Stimulated activated CD8-positive, alpha-beta memory T cell treated with anti-CD3 and anti-CD28 coated beads, Interleukin-15, amount 100 ng/mL, for 48 hours (primary cell): ENCODE measurements at places on chromosomes 6 and 20.

DNA sequence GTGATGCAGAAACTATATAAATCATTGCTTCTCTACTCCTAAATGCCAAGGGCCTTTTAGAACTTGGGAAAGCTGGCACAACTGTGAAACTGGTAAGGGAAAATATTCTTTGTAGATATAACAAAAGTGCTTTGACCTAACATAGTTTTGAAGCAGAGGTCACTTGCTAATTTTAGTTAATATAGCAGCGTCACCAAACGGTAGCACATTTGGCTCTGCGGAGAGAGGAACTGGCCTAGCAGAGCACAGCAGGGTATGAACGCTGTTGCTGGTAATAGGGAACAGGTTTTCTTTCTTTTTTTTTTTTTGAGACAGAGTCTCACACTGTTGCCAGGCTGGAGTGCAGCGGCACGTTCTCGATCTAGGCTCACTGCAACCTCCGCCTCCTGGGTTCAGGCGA, 67.4 kb downstream of the ECT2L start:
- DNase-seq = no peak

DNA sequence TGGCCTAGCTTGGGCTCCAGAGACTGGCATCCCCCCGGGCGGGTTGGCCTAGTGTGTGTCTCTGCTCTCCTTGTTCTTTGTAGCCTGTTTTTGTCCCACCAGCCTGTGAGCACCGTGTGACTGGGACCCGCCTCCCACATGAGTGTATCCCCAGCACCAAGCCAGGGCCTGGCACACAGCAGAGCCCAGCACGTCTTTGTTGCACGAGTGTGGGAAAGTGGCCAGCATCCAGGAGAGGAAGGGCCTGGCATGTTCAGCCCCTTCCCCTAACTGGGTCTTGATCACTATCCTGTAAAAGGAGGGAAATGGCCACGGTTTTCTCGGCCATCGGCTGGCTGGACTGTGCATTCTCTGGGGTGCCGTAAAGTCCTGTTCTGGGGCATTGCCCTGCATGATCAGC, 290.1 kb downstream of the BMP7 start:
- no peak for DNase-seq

DNA sequence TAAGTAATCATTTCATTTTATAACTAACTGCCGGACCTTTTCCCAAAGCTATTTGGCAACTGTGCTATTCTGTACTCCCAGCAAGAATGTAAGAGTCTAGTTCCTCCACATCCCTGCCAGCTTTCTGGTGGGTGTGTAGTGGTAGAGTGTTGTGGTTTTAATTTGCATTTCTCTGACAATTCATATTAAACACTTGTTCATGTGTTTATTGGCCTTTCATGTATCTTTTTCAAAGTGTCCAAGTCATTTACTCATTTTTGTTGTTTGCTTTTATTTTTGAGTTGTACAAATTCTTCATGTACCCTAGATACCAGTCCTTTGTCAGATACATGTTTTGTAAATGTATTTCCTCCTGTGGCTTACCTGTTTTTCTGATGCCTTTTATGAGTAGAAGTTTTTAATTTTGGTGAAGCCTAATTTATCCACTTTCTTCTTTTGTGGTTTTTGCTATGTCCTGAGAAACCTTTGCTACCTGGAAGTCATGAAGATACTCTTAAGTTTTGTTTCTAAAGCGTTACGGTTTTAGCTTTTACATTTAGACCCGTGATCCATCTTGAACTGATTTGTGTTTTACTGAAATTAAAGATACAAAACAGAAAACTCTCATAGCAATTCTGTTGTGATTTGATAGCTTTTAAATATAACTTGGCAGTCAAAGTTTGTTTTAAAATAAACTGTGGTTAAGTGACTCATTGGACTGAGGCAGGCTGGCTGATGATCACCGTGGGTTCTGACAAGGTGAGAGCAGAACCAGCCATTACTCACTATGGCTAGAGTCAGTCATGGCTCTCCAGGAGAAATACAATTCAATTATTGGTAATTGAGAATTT, 8.0 kb downstream of the MYLIP start:
- no peak for DNase-seq

DNA sequence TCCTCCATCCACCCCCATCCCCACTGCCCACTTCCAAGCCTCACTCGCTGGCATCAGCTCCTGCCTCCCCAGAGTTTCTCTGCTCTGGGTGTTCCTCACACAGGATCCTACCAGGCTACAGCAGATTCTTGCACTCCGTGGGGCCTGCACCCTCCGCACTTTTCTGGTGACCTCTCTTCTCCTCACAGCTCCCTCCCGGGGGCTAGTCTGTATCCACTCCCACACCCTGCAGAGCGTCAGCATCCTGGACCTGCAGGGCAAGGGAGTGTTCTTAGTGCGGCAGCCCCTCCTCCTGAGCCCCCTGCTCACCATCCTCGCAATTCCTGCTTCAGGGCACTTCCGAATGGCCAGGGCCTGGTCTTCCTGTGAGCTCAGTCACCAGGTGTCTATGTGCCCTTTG, 224.2 kb downstream of the DLL1 start:
- no peak for DNase-seq

DNA sequence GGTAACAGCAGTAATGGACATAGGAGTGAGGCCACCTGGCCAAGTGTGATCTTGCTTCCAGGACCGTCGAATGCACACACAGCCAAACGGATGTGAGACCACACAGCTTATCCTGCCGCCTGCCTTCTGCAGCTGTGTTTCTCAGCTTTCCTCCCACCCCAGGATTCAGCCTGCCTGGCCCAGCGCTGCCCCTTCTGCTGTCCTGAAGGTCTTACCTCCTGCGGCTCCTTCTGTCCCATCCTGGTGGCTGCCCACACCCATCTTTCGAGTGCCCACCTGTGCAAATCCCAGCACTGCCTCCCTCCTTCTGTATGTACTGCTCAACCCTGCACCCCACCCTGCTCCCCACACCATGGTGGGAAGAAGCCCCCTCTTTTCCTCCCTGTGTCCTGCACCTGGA, 49.4 kb upstream of the DACT2 start:
- DNase-seq = no peak

DNA sequence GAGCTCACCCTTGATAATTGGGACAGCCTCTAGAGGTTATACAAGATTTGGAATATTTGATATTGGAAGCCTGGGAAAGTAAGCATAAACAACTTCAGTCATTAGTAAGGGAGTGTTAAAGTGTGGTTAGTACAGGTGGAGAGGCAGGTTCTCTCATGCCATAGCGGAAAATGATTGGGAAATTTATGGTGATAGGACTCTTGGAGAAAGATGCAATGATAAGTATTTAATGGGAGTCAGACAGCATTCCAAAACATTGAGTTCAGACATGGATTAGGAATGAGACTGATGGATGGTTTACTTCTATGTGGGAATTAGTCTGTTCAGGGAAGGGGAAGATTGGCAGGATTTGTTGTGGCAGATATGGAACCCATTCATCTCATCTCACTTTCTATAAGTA, 152.7 kb downstream of the MCHR2 start:
- no peak for DNase-seq

GRCh38 chr6:48564036-48564820, 453.2 kb upstream of the PTCHD4 start:
- no peak for DNase-seq
